ENCODE measurements at places on chromosomes 13 and 19.

DNA sequence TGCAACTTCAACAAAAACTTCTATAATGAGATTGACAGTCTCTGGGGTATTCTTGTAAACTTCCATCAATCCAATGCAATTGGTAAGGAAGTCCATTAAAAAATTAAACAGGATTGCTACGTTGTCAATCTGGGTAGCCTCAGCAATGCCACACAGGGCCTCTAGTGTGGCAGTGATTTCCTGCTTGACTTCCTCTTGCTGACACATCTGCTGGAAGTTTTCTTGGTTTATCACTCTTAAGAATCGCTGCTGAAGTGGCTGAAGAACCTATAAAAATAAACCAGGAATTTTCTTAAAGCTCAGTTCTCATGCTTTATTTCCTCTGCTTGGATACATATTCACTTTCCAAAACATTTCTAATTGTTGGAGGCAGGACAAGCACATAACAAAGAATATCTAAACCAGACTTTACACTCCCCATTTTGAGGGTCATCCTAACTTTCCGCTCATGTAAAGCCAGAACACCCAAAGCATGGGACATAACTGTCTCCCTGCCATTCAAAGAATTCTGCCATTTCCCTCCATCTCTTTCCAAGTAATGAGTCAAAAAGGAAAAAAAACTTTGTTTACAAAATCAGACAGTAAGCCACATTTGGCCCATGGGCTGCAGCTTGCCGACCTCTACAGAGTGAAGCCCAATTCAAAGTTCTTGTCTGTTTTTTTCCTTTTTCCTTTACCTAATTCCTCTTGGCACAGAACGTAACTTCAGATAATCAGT, 23.2 kb upstream of the EEF1AKMT1 start:
- peak; percentile 8 for DNase-seq

DNA sequence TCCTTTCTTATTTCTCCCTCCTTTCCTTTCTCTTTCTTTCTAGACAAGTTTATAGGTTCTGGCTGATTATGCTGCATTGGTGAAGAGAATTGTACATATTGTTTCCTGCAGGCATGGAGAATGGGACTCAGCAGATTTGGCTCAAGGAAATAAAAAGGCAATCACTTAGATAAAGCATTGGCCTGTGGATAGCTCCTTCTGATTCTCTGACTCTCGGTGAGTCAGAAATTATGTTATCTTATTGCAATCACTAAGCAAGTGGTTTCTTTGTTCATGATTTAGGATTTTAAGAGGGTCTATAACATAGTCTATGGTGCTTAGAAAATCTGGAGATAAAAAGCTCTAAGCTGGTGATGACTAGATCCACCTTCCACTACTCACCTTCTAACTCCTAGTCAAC, 54.0 kb upstream of the POSTN start:
- DNase-seq, result no peak

GRCh38 chr19:6092329-6093286, 17.7 kb downstream of the RFX2 start:
- DNase-seq, result peak; percentile 32

DNA sequence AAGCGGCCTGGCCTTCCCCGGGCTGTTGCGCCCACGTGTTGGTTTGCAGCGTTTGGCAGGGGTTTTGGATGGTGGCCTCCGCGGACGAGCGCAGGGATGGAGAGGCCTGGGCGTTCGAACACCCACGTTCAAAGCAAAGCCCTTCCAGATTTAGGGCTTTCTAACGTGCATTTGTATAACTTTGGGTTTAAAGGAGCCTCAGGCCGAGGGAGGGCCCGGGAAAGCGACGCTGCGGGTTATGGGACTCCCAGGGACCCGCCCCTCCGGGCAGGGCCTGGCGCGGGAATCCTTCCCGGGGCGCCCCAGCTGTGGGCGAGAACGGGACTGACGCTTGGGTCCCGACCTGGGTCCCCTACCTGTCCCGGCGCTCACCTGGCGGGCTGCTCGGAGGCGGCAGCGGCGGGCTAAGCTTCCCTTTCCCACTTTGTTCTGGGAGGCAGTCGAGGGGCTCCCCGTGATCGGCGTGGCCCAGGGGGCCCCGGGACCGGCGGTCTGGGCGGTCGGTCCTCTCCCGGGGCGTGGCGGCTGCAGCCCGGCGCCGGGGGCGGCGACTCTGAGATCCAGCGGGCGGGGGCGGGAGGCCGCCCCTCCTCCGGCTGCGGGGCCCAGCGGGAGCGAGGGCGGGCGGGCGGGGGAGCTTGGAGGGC, at the start of gene FBXO17:
Gene FBXO17 (minus strand): TSS at position 529 of the 647 bp plus-strand sequence. CDS start 25,423 bp downstream, outside the sequence.
- no peak for DNase-seq

GRCh38 chr19:38616265-38616664, 1.5 kb downstream of the MAP4K1 start:
- no peak for DNase-seq

DNA sequence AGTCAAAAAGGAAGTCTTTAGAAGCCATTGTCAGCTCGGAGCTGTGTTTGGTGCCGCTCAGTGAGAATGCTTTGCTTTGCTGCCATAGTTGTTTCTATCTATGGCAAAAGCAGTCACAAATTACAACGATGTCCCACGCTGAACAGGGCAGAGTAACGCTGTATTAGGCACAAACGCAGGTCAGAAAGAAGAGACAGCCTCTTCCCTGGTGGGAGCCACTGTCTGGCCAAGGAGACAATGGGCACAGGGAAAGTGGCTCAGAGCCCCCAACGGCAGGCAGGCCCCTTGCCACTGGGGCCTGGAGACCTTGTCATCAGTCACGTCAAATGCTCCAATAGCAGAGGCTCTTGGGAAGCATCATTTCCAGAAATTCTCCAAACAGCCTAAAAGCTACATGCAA, 244.2 kb downstream of the TEX29 start:
- DNase-seq, result no peak

GRCh38 chr19:17950310-17951156, 16.4 kb upstream of the KCNN1 start:
- DNase-seq, result peak; percentile 28

- DNase-seq, result no peak
These were observed 1224.2 kb downstream of the SLITRK5 start for GRCh38 chr13:88895261-88895941.

DNA sequence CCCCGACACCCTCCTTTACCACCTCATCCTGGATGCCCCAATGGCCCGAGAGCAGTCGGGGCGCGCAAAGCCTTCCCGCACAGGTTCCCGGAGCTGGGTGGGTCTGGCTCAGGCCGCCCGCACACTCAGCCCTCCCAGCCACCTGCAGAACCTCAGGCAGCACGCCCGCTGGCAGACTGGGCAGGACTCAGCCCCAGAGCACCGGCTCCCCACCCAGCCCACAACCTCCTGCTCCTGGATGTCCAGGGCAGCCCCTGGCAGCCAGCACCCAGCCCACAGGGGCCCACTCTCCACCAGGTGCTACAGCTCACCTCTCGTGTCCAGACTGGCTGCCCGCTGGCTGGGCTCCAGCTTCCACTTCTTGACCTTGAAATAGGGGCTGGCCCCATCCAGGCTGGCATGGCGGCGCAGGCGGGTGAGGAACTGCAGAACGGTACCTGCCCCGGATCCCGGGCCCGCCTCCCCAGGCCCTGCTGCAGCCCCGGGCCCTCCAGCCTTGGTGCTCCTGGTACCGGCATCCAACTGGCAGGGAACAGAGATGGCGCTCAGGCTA, 4.6 kb downstream of the CBARP start:
- no peak for DNase-seq

- no peak for DNase-seq
These were observed 10.1 kb downstream of the FFAR2 start for GRCh38 chr19:35458192-35458591.

GRCh38 chr19:17529239-17530158, 18.1 kb downstream of the PGLS start:
- DNase-seq, result no peak

- peak; percentile 92 for DNase-seq
These were observed 23.5 kb upstream of the USP12 start for GRCh38 chr13:27194895-27195764.

- DNase-seq, result no peak
These were observed 63.9 kb downstream of the POSTN start for GRCh38 chr13:37534676-37535075.

DNA sequence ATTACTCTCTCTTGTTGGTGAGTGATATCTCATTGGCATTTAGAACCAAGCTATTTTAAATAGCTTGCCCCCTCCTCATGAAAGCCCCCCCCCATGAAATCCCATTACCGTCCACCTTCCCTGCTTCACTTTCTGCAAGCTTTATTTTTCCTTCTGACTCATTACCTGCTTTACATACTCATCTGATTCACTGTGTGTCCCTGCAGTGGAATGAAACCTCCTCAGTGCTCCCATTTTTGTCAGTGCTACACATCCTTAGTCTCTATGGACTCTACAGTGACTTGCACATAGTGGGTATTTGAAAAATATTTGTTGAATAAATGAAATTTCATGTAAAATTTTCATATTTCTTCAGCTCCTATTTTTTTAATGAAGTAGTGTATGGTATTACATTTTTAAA, 62.3 kb downstream of the DOCK9 start:
- DNase-seq, result no peak

GRCh38 chr13:39185326-39185725, 147.1 kb downstream of the NHLRC3 start:
- DNase-seq, result no peak

GRCh38 chr13:33776239-33776881, 41.6 kb upstream of the RFC3 start:
- no peak for DNase-seq

- DNase-seq, result no peak
These were observed 14.0 kb downstream of the CD70 start for GRCh38 chr19:6576869-6577475.

DNA sequence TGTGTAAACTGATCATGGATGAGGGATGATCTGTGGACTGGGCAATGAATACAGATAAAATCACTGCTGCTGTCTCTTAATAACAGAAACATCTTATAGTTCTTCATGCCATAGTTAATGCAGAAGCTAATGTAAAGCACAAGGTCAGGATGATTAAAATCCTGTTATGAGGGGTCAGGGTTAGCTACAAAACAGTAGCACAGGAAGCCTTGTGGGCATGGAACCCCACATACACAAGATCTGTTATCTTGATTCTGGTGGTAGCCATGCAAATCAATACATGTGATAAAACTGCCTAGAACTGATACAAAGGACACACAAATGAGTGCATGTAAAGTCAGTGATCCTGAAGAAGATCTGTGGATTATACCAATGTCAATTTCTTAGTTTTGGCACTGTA, 96.4 kb downstream of the KLF12 start:
- DNase-seq, result no peak

GRCh38 chr19:40219721-40220276, 1.6 kb upstream of the TTC9B start:
- DNase-seq, result peak; percentile 61

DNA sequence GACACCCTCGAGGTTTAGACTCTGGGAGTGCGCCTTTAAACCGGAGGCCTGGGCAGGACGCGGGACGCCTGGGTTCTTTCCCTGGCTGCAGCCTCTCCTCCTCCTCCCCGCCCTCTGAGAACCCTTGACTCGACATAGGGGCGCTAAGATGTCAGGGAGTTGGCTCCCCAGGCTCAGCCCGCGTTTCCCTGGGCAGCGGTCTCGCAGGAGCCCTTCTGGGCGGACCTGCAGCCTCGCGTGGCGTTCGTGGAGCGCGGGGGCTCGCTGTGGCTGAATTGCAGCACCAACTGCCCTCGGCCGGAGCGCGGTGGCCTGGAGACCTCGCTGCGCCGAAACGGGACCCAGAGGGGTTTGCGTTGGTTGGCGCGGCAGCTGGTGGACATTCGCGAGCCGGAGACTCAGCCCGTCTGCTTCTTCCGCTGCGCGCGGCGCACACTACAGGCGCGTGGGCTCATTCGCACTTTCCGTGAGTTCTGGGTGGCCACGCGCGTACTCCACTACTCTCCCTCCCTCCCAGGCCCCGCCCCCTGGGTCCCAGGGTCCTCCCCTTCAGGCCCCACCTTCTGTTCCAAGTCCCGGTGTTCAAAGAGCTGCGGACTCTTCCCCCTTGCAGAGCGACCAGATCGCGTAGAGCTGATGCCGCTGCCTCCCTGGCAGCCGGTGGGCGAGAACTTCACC, 1.3 kb downstream of the ICAM5 start:
- peak; percentile 58 for DNase-seq

DNA sequence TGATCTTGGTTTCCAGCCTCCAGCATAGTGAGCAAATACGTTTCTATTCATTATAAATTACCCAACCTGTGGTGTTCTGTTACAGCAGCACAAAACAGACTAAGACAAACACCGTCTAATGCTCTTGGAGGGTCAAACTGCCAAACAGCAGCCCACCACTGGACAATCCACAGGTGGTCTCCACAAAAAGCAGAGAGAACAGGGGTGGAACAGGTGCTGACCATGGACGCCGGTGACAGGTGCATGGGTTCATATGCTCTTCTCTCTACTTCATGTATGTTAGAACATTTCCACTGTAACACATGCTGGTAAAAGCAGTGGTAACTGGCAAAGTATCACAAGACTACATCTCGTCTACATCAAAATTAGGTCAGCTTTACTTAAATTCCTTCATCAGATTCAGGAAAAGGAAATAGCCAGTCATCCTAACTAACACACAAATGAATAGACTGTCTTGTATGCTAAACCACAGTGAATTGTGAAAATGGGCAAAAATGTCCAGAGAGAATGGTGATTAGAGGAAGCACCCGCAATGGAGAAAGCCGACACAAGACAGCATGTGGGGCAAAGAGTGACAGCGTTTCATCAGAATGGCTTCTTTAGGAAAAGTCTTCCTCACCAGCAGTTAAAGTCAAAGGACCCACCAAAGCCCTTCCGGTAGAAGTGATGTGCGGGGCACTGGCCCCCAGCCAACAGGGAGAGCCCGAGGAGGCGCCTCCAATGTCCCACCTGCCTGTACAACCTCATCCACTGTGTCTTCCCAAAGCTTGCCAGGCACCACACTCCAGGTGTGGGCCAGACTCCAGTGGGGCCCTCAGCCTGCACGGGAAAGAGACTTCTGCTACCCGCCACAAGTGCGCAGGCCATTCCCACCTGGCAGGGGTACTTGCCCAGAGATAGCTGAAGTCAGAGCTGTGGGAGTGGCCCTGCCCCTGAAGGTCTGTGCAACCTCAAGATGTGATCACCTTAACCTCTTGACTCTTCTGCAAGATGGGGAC, 6.5 kb downstream of the CARS2 start:
- peak; percentile 81 for DNase-seq

- no peak for DNase-seq
These were observed 249.5 kb downstream of the COG6 start for GRCh38 chr13:39904959-39905358.

DNA sequence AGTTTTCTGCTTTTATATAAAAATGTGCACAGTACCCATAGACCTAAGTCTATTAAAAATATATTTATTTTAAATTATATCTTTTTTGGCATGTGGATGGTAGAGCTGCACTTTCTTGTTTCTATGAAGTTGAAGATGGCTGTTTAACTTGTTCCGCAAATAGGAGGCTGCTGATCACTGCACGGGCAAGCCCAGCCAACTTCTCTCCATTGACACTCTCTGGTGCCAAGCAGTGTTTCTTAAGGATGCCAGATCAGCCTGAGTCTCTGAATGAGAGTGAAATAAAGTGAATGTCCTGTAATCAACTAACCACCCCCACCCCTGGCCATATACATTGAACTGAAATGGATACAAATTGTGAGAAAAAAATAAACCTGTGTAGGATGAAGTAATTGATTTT, 202.9 kb upstream of the KLHL1 start:
- DNase-seq, result no peak

GRCh38 chr19:38917921-38918491, 6.0 kb upstream of the CCER2 start:
- no peak for DNase-seq

GRCh38 chr13:84934911-84935310, 864.3 kb downstream of the SLITRK6 start:
- DNase-seq, result no peak

GRCh38 chr13:112842931-112843391, 126.1 kb upstream of the MCF2L start:
- DNase-seq, result no peak

- no peak for DNase-seq
These were observed 6.2 kb upstream of the ZNF529 start for GRCh38 chr19:36579255-36579654.
